Suppressor macrophage treated with lipopolysaccharide for 1 hour (primary cell): ENCODE measurements at places on chromosomes 16 and 17.
A peak's percentile ranks its signal among the peaks of the same experiment; 100 is the strongest.

- DNase-seq, result peak; percentile 84
Measured at GRCh38 chr17:64133546-64134215, 3.7 kb upstream of the ERN1 start.

DNA sequence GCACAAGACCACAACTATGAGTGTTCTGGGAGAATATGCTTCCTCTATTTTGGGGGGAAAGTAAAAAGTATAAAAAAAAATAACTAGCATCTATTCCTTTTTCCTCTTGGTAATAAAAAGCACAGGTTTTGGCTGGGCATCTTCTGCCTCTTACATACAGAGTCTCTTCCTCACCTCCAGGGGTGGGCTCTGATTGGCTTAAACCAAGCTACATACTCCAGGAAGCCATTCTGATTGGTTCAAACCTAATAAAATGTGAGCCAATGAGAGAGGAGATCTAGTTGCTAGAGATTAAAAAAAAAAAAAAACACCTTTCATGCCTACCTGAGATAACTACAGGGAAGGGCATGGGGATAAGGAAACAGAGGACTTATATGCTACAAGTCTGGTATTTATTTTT lies 365.9 kb upstream of the ERCC4 start:
- DNase-seq, result no peak

DNA sequence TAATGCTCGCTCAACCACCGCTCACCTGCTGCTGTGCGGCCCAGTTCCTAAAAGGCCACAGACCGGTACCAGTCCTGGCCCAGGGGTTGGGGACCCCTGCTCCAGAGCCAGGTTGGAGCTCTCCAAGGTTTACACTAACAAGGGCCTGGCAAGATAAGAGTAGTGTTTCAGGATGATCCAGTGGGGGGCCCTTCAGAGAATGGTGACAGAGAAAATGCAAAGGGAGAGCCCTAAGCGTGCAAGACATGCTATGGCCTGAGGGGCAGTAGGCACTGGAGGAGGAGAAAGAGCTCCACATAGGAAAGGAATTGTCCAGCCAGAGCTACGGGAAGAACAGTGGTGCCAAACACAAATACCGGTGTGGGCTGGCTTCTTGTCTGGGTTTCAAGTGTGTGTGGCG lies 233.4 kb downstream of the STX8 start:
- DNase-seq, result no peak

GRCh38 chr16:85357924-85358505 lies 245.7 kb upstream of the CIBAR2 start:
- no peak for DNase-seq

DNA sequence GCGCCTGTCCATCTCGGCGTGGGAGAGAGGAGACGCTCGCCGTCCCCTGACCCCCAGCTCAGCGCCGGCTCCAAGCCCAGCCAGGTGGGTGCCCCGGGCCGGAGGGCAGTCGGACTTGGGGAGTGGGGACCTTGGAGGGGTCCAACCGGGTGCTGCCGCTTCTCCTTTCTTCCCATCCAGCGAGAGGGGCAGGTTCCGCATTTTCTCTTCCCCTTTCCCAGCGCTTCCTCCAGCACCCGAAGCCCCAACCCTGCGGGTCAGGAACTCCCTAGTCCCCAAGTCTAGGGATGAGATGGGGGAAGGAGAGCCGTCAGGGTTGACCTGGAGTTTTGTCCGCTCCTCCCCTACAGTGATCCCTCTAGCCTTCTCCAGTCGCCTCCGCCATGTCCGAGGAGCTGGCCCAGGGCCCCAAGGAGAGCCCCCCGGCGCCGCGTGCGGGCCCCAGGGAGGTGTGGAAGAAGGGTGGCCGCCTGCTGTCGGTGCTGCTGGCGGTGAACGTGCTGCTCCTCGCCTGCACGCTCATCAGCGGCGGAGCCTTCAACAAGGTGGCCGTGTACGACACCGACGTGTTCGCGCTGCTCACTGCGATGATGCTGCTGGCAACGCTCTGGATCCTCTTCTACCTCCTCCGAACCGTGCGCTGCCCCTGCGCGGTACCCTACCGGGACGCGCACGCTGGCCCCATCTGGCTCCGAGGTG lies at the start of gene OTOP2:
OTOP2 (plus strand) TSS at position 24 of the 699 bp plus-strand sequence; CDS start at position 384, 360 bp downstream.
- peak; percentile 82 for DNase-seq

GRCh38 chr16:50154420-50154950 lies 1.4 kb downstream of the TENT4B start:
- DNase-seq, result no peak

DNA sequence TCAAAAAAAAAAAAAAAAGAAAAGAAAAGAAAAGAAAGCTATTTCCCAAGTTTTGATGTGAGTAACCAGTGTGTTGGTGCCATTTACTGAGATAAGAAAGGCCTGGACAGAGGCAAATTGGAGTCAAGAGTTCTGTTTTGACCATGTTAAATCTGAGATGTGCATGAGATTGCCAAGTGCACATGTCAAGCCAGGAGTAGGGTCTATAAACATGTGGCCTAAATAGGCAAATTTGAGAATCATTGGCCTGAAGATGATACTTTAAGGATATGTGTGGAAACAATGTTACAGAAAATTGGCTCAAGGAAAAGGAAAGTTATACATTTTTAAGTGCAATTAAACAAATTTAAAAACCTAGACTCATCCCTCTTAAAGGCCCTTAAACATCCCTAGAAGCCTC lies 15.3 kb upstream of the SMG1 start:
- DNase-seq, result no peak

DNA sequence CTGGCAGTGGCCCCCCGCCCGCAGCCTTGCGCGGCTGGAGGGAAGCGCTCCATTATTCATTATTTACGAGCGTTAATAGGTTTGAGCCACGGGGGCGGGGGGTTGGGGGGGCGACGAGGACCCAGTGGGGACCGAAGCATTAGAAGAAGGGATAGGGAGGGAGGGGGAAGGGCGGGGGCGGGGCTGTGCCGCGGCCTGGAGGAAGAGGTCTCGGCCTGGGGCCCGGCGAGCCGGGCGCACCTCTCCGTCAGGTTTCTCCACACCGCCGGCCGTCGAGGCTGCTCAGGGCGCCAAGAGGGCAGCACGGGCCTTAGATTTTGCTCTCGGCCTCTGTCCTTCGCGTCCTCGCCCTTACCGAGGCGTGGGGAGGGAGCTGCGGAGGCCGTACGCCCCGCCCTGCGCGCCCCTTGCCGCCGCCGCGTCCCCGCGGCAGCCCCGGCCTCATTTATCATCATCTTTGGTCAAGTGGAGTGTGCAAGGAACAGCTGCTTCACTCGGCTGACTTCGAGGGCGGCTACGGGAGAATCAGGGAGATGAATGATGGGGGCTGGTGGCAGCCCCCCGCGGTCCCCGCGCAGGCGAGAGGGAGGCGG lies 54.2 kb downstream of the SREBF1 start:
- no peak for DNase-seq

DNA sequence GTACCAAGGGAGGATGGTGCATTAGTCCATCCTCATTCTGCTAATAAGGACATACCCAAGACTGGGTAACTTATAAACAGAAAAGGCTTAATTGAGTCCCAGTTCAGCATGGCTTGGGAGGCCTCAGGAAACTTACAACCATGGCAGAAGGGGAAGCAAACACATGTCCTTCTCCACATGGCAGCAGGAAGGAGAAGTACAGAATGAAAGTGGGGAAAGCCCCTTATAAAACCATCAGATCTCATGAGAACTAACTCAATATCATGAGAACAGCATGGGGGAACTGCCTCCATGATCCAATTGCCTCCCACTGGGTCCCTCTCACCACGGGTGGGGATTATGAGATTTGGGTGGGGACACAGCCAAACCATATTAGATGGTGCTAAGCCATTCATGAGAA lies 84.5 kb downstream of the SEC14L1 start:
- DNase-seq, result peak; percentile 50

DNA sequence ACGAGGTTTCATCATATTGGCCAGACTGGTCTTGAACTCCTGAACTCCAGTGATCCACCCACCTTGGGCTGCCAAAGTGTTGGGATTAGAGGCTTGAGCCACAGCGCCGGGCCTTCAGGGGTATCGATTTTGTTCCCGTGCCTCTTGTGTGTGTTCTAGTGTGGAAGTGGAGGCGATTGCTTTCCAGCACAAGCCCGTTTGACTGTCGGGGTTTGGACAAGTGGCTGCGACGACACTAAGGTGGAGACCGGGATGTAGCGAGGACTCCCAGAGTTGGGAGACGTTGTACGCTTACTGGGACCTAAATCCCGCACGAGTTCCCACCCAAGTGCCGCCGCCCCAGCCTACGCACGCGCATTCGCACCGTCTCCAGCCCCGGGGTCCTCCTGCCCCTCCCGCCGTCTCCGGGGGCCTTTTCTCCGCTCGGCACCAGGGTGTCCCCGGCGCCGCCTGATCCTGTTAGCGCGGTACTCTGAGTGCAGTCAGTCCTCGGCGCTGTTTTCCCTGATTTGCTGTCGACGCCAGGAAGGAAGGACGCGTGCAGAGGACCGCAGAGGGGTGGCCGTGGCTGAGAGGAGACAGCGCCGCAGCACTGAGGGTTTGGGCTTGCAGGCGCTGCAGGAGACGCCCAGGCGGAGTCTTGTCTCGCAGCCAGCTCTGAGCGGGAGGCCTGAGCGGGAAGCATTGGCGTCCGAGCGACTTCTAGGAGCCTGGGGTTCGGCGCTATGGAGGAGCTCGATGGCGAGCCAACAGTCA lies at the start of gene NUP85:
NUP85 (plus strand) TSS at position 643 of the 756 bp plus-strand sequence; CDS start at position 726, 83 bp downstream.
- peak; percentile 94 for DNase-seq

DNA sequence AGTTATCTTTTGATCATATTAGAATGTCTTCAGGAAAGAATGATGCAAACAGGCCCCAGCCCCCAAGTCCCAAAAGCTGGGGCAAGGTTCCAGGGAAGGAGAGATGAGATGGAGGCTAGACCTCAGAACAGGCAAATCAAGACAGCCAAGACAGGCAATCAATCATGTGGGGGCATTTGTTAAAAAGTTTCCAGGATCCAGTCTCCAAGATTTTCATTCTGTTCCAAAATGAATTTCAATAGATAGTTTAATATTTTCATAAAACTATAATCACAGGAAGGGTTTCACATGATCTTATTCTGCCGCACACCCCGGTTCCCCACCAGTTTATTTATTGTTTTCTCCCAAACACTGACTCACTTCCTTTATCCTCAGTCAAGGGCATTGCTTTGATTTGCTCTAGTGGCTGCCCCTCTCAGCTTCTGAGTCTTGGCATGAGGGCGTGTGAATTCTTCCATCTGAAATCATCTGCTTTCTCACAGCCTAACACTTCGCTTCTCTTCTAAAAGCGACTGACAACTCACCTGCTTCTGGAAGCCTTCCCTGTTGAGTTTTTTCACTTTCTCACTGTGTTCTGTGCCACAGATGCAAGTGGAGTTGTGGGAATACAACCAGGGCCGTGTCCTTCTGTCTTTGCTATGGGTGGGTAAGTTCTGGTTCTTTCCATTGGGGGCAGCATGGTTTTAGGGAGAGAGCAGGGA lies 12.2 kb upstream of the TERF2 start:
- peak; percentile 59 for DNase-seq

GRCh38 chr17:45906237-45906636 lies 11.9 kb downstream of the MAPT start:
- DNase-seq, result no peak

- DNase-seq, result no peak
Measured at GRCh38 chr16:56994311-56994710, 5.0 kb downstream of the NLRC5 start.

DNA sequence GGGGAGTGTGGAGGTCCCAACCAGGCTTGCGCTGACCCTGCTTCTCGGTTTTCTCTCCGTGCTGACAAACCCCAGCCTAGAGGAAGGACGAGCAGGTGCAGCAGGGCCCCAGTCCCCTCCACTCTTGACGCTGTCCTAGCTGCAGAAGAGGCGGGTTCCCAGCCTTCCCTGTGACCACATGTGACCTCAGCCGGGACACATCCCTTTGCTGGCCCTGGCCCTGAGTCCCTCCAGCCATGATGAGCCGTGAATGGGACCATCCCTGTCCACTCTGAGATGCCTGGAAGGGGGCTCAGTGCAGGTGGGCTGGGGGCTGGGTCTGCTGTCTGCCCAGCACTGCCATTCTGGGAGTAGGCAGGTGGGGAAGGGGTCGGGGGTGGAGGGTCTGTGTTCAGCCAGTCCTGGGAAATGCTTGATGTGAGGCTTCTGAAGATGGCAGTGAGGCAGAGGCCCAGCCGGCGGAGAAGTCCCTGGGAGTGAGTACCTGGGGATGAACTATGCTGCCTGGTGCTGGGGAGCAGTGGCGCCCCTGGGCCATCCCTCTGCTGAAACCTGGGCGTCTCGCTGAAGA lies 1.9 kb upstream of the TUBB3 start:
- peak; percentile 26 for DNase-seq

- peak; percentile 57 for DNase-seq
Measured at GRCh38 chr17:74213861-74214391, 555 bp downstream of the TTYH2 start.

- peak; percentile 45 for DNase-seq
Measured at GRCh38 chr17:38352245-38353085, 821 bp downstream of the SOCS7 start.

GRCh38 chr17:73311428-73311780 lies 397 bp downstream of the CDC42EP4 start:
- no peak for DNase-seq

DNA sequence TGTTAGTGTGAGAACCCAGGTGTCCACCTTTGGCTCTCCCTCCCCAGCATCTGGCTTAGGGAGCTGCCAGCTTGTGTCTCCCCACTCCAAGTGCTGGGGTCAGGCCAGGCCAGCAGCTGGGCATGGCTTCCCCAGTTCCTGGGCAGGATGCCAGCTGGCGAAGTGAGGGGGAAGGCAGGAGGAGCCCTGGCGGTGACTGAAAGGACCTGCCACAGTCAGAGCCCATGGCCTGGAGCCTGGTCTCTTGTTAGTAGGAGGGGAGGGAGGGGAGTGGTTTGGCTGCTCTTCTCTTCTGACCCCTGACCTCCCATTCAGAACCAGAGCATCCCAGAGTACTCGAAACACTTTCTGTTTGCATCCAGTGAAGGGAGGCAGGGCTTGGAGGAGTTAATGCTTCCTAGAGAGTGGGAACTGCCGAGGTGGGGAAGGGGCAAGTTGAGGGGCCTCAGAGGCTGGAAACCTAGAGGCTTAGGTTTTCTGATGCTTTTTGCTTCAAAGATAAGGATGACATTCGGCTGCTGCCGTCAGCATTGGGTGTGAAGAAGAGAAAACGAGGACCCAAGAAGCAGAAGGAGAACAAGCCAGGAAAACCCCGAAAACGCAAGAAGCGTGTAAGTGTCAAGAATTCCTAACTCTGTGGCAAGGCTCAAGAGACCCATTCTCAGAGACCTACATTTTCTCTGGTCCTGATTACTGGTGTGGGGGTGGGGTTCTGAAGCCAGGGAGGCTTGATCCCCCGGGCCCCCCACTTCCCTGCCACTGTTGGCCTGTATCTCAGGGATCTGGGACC lies 772 bp downstream of the CHD3 start:
- DNase-seq, result peak; percentile 96

GRCh38 chr16:77574867-77575624 lies 140.2 kb upstream of the ADAMTS18 start:
- DNase-seq, result no peak

DNA sequence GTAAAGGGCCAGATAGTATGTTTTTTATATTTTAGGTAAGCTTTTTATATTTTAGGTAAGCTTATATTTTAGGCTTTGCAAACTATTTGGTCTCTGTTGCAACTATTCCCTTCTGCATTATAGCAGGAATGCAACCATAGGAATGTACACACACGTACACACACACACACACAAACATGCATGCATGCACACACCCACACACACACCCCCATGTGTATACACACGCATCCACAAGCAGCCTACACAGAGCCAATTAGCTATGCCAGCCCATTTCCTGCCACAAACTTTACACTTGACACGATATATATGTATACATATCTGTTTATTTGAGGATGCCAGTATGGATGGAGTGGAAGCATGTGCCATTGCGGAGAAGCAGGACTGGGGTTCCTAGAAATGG lies 7.5 kb upstream of the TRPV3 start:
- no peak for DNase-seq

GRCh38 chr17:58284613-58285421 lies 4.1 kb upstream of the MPO start:
- peak; percentile 75 for DNase-seq

- DNase-seq, result no peak
Measured at GRCh38 chr17:73343168-73343634, 31.4 kb upstream of the CDC42EP4 start.
